ENCODE measurements at places on chromosomes 4 and X. TPM values are rescaled to one million over a fixed set of nuclear protein-coding genes. Genes with fewer than 3 reads are reported as not detected.

The LIMCH1 gene
- total RNA-seq = 47.8 TPM

The FAM47C gene
- total RNA-seq = not detected

The MRPL1 gene
- total RNA-seq = 36.8 TPM

The IL13RA1 gene
- total RNA-seq = 61.0 TPM

The WNK3 gene
- total RNA-seq = 0.68 TPM

The VCX3B gene
- total RNA-seq = not detected

The BCOR gene
- total RNA-seq = 17.1 TPM

The RBPJ gene
- 168 TPM for total RNA-seq

The VCX gene
- not detected for total RNA-seq

The MAML3 gene
- total RNA-seq = 8.1 TPM

The GAGE12F gene
- total RNA-seq = not detected

The HPGDS gene
- total RNA-seq = 6.2 TPM

The FGA gene
- total RNA-seq = not detected

The MAP7D3 gene
- total RNA-seq = 42.5 TPM

The CT47B1 gene
- not detected for total RNA-seq

The GABRQ gene
- total RNA-seq = not detected

The NAP1L2 gene
- 0.22 TPM for total RNA-seq

The SYAP1 gene
- 20.9 TPM for total RNA-seq

The AMELX gene
- total RNA-seq = not detected

The IL1RAPL1 gene
- total RNA-seq = not detected

The SGMS2 gene
- 82.8 TPM for total RNA-seq

The DCAF12L2 gene
- 0.57 TPM for total RNA-seq

The ARR3 gene
- not detected for total RNA-seq

The F8 gene
- 56.3 TPM for total RNA-seq

The PRKX gene
- total RNA-seq = 15.8 TPM

The RHOXF2 gene
- not detected for total RNA-seq

The PPARGC1A gene
- 4.9 TPM for total RNA-seq

The C4orf51 gene
- not detected for total RNA-seq

The SMIM43 gene
- 1.3 TPM for total RNA-seq

The FREM3 gene
- not detected for total RNA-seq

The TMPRSS11E gene
- total RNA-seq = not detected

The NAP1L3 gene
- total RNA-seq = 0.51 TPM

The KIAA1210 gene
- not detected for total RNA-seq

The CXCL5 gene
- not detected for total RNA-seq

The MAGEB18 gene
- total RNA-seq = not detected

The LINC00632 gene
- 572 TPM for total RNA-seq

All from subcutaneous adipose tissue (tissue), 4 donors.